ENCODE measurements at places on chromosomes 13 and 19.

DNA sequence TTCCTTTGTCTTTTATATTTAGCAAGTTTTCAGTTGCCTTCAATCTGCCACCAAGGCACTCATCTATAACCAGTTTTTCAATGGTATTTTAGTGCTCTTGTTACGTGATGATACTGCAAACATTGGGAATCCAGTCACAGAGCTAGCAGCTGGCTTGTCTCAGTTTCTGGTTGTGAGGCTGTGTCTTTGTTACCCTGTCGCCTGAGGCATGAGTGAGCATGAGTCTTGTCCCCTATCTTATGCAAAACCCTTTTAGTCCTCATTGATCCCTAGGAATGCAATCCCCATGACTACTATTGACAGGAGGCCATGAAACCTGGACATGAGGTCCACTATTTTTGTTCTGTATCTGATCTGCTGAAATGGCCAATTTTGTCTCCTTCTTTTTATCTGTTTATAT lies 391.0 kb downstream of the LMO7 start:
- no peak for DNase-seq

DNA sequence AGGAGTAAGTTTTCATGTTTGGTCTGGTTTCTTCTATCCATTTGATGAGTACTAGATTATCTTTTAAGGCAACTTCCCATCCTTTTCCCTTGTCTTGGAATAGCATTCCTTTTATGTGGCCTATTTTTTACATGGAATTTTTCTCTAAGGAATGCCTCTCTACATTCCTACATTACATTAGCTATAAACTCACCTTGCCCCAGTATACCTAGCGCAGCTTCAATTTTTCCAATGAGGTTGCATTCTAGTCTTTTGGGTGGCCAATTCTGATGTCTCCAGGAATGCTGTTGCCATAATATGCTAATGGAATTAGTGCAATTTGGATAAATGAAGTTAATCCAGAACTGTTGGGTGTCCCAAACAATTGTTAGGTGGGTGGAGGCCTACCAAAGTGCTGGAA lies 33.8 kb downstream of the KBTBD6 start:
- no peak for DNase-seq

- no peak for DNase-seq
Observed at GRCh38 chr13:40193286-40194223, 472.9 kb downstream of the FOXO1 start.

DNA sequence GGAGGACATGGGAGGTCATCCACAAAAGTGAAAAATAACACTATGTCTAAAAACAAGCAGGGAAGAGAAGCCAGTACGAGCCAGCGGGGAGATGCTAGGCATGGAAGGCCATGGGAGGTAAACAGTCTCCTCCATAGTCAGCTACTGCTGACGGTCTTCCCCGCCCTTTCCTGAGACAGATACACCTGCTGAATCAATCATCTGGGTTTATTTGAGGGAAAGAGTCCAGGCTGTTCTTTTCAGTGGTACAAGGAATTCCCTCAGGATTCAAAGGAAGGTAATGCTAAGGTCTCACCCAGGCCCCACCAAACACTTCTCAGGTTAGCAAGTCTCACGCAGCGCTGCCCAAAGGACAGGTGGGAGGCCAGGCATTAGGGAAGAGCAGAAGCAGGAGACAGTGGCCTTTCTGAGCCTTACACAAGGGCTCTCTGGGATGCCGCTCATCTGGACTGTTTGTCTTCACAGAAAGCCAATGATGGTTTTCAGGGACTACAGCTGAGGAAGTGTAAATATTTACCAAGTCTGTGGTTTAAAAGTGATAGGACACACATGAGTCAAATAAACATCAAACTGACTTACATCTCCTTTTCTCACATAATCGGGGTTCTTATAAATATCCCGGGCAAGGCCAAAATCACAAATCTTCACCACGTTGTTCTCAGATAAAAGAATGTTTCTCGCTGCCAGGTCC lies 173.9 kb downstream of the FLT1 start:
- no peak for DNase-seq

DNA sequence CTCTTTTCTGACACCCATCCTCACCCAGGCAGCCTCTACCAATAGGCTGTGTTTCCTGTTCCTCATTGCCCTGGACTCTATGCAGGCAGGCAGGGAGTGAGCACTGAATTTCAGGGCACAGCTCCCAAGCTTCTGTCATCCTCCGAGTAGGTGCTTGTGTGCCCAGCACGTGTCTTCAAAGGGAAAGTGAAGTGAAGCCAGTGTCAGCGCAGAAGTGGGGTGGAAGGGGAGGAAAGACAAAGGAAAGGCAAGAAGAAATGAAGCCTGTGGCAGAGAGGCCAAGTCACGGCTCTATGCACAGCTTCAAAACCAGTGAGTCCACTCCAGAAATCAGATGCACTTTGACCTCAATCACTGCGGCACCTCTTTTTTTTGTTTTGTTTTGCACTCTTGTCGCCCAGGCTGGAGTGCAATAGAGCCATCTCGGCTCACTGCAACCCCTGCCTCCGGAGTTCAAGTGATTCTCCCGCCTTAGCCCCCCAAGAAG lies 16.9 kb downstream of the CEBPA start:
- no peak for DNase-seq

DNA sequence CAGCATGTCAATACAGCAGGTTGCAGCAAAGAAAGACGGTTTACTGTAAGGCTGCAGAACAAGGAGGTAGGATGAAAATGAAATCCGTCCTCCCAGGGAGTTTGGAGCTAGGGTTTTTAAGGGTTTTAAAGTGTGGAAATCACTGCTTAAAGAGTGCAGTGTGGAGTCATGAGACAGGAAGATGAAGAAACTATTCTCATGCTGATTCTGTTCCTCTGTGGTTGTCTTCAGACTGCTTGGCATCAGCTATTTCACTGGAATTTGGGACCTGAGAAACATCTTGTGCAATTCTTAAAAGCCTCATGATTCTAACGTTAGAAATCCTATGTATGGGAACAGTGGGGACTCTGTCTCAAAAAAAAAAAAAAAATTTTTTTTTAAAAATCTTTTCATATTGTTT lies 11.4 kb downstream of the ZNF331 start:
- DNase-seq, result no peak

- no peak for DNase-seq
Observed at GRCh38 chr13:33051632-33052031, 35.4 kb downstream of the KL start.

- DNase-seq, result no peak
Observed at GRCh38 chr19:3611841-3612240, 5.2 kb upstream of the TBXA2R start.

DNA sequence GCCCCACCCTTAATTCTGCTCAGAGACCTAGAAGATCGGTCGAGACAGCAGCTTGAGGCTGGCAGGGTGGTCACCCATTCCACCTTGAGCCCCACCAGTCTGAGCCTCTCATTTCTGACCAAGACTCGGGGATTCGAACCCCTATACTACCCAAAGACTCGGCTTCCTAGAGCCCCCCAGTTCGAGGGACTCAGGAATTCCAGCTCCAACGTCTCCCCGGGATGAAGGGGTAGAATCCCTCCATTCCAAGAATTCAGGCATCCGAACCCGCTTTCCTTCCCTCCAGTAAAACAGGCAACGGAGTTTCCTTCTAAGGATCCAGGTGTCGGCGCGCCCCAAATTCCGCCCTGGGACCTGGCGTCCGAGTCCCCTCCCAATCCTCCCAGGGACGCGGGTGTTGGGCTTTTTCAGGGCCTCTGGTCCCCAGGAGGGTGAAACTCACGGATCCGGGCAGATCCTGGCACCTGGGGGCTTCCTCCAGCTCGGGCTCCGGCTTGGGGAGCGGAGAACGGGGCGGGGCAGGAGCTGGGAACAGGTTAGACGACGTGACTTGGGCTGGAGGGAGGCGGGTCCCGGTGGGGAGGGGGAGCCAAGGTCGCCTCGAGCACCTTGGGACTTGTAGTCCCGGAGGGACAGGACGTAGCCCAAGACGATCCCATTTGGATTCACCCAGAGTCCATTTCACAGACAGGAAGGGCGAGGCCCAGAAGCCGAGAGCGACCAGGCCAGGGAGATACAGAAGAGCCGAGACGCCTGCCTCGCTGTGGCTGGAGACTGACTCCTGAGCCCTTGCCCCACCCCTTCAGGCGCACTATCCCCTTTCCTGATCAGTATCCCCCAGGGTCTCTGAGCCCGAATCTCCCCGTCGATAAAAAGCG lies at the start of gene PPP1R13L:
TSS of gene PPP1R13L (minus strand) at position 513 of the 878 bp plus-strand sequence. CDS start 6,751 bp downstream, outside the sequence.
- peak; percentile 80 for DNase-seq

DNA sequence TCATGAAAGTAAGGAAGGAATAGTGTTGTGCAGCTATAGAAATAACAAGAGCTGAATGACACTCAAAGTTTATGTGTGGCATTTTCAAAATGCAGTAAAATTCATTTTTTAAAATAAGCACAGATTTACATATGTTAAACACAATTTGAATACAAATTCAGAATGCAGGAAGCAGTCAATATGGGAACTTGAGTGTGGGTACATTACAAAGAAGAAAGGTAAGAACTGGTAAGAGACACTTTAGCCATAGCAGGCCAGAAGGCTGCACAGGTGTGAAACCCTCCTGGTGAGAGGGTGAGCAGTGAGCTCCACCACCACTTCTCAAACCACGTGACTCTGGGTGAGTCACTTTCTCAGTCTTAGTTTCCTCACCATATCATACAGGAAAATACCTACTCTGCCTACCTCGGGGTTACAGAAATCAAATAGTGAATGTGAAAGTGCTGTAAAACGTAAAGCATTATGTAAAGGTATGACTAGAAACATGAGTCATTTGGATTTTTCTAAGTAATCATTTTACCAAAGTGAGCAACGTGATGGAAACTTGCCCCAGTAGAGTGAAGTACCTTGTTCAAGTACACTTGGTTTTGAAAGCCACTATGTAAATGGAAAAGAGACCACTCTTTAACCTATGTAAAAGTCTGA lies 40.5 kb downstream of the USP12 start:
- DNase-seq, result no peak

GRCh38 chr13:29497137-29497654 lies 98.3 kb downstream of the SLC7A1 start:
- DNase-seq, result peak; percentile 44

Measured in SK-N-DZ (cell line).